ENCODE measurements at places on chromosomes 5 and 9.

DNA sequence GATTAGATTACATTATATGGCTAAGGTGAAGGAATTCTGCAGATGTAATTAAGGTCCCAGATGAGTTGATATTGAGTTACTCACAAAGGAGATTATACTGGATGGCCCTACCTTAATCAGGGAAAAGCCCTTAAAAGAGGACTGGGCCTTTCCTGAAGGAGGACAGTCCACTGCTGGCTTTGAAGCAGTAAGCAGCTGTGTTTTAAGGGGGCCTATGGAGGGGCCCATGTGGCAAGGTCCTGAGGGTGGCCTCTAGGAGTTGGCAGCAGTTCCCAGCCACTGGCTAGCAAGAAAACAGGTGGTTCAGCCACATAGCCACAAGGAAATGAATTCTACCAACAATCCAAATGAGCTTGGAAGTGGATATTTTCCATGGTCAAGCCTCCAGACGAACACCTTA lies 36.4 kb upstream of the GDNF start:
- no peak for DNase-seq

GRCh38 chr9:12712532-12712931 lies 19.3 kb downstream of the TYRP1 start:
- no peak for DNase-seq

DNA sequence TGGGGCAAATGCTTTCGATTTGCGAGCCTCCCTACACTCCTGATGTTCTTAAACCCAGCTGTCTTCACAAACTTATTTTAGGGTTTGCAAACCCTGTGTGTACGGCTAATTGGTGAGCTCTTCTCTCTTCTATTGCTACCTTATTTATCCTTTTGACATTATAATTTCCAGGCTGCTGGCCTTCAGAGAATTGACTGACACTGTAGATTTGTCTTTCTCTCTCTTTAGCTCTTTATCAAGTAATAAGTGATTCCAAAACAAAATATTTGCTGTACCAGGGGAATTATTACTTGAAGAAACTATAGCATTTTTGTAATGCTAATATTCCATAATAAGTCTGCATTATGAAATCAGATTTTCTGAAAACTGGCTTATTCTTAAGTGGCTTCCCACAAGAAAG lies 92.5 kb downstream of the NPR3 start:
- DNase-seq: no peak

GRCh38 chr5:151779531-151780125 lies 7.9 kb downstream of the G3BP1 start:
- DNase-seq: no peak

DNA sequence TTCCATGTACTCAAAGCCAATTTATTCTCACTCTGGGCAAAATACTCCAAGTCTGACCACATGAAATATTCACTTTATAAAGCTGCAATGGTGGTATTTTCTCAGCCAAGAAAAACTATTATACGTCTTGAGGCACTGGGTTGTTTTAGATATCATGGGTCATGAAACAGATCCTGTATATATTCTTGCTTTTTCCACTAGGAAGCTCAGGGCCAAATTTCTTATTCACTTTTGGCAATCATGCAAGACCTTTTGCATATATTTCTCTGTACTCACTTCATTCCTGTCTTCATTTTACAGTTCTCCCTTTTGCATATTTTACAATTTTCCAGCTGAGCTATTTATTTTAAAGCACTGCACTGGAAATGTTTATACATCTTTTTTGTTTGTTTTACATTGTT lies 49.8 kb downstream of the GABBR2 start:
- no peak for DNase-seq

Measured in T1000 (cell line).